ENCODE measurements at places on chromosomes 12 and 14.

- no peak for DNase-seq
These were observed 154.9 kb downstream of the RASSF9 start for GRCh38 chr12:85681333-85681732.

- no peak for DNase-seq
These were observed 553.7 kb downstream of the FLRT2 start for GRCh38 chr14:86083616-86084015.

DNA sequence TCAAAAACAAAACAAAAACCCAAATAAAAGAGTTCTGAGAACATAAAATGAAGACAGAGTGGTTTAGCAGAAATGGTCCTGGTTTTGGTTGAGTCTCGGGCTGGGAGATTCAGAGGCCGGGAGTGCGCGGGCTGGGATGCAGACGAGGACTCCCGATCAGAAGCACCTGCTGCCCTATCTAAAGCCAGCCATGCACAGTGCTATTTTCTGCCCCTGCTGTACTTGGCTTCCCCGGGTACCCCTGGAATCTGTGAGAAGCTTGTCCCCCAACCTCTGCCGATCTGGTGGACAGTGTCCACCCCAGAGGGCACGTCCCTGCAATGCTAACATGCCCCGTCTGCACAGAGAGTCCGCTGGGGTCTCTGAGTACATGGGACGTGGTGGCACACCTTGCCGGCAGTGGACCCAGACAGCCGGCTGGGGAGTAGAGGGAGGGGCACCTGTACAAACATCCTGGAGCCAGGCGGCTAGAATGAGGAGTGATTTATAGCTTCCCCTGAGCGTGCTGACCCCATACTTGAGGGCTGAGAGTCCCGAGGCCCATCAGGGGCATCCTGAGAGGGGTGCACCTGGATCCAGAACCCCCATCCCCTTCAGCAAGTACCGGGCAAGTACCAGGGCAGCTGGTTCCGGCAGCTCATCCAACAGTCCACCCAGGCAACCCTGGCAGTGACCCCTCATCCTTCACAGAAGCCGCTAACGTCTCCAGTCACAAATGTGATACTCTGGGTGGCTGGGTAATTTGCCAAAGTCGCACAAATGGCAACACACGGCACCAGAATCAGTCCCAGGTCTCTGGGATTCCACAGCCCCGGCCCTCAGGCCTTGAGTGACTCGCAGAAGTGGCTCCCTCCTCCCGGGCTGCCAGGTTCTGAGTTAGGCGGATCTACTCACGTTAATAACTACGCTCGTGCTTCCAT lies 37.1 kb downstream of the CHGA start:
- DNase-seq, result no peak

DNA sequence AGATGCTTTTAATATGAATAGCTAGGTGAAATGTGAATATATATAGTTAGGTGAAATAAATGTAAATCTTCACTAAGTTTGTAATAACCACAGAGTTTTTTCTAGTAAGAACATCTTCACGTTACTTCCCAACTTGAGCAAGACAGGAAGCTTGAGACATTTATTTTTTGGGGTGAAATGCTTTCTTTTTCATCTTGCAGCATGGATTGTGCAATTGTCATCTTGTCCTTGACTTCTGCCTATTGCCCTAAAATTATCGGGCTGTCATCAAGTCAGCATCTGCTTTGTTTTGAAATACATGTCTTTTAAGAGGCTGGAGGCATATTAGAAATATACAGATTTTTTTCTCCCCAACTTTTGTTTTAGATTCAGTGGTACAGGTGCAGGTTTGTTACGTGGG lies 433.9 kb downstream of the PCNX1 start:
- no peak for DNase-seq

DNA sequence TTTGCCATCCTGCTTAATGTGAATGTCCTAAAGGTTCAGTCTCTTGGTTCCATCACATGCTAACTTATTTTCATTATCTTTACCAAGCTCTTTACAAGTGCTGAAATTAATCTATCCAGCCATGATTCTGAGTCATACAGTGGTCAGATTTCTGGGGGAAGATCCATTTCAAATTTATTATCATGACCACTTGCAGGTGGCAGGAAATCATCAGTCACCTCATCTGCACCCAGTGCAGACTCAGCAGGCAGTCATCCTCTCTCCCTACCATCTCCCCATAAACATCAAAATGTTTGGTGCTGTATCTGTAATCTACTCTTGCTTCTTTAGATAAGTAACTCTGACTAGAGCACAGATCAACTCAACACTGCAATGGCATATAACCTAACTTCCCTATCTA lies 23.5 kb downstream of the ATG14 start:
- DNase-seq, result no peak

DNA sequence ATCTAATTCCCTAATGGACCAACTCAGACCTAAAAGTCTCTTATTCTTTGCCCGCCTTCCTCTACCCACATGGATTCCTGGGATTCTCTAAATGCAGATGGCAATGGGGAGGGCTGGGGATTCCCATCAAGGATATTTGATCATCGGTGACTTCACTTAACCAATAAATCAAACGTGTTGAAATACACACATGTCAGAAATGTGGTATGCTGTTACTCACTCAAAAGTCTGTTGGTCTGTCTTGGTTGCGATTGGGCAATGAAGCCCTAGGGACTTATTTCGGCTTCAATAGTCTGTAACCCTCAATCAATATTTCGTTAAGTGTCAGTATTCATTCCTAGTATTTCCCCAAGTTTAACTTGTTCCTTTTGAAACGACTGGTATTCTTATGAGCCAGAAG lies 117.2 kb upstream of the DIO3 start:
- no peak for DNase-seq

DNA sequence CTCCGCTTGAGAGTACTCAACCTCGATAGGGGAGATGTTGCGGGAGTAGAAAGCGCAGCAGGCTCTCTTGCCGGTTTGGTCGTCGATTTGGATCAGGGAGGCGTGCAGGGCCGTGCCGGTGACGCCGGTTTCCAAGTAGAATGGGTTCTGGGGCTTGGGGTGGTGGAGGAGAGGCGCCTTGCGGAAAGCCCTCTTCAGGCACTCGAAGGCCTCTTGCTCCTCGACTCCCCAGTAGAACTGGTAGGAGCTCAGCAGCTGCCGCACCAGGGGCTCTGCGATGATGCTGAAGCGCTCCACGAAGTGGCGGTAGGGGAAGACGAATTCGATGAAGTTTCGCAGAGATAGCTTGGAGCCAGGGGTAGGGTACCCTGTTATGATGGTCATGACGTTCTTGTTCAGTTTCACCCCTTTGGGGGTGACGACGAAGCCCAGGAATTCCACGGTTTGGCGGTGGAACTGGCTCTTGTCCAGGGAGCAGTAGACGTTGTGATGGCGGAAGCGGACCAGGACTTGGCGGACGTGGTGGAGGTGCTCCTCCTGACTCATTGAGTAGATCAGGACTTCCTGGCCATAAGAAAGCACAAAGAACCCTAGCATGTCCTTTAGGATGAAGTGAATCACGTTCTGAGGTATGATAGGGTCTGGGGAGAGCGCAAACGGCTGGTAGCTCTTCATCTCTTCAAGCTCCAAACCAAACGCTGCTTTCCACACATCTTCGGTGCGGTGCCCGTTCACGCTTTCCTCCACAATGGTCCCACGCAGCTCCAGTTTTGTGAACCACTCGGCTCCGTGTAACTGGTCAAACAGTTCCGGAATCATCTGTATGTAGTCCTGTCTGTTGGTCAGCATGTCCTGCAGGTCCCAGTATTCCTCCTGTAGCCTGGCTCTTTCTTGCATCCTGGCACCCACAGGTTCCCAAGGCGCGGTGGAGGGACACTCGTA lies 21.2 kb downstream of the RTL1 start:
- DNase-seq, result no peak

DNA sequence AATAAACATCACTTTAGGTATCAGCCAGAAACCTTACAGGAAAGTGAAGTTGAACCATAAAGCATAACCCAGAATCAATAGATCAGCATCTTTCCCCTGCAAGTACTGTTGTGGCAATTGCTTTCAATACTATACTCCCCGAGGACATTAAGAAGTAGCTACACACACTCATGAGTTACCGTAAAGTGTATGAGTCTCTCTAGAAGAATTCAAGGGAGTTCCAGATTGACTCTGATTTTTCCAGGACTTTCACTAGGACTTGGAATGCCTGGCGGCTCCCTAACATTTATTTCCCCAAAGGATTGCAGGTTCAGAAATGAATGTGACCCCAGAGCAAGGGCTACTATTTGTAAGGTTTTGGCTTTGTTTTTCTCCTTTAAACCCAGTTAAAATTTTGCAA lies 465.4 kb upstream of the MDGA2 start:
- DNase-seq, result no peak

GRCh38 chr12:129540249-129540648 lies 363.6 kb downstream of the TMEM132D start:
- no peak for DNase-seq

DNA sequence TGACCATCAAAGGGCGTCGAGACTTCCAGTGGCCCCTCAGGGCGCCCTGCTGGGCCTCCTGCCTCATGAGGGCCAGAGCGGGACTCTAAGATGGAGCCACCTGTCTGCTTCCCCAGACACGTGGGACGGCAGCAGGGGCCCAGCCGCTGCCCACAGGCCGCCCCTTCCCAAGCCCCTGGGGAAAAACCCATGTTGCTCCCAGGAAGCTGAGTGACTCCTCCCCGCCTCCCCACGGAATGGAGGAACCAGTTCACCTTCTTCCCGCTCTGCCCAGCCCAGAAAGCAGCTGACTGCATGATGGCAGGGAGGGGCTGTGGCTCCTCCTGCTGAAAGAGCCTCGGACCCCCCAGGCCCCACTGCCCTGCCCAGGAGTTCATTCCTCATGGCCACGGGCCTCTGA lies 14.9 kb downstream of the RAB35 start:
- DNase-seq, result no peak

GRCh38 chr12:47900131-47901062 lies 4.4 kb downstream of the VDR start:
- no peak for DNase-seq

DNA sequence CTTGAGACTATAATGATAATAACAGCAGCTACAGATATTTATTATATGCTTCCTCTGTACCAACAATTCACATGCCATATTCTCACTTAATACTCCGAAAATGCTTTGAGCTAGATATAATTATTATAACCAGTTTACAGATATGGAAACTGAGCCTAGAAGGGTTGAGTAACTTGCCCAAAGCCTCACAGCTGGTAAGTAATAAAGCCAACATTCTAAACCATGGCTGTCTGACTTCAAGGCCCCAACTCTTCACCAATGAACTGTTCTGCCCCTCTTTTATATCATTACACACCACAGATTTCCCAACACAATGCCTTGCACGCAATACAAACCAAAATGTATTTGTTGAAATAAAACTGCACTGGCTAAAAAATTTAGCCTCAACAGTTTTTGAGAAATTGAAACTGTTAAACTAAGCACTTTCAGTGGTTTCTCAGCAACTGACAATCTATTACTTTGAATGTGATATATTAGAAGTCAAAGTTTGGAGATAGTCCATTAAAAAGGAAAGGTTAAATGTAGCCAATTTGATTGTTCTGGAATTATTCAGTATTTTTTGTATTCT lies 222.5 kb upstream of the ARHGAP5 start:
- no peak for DNase-seq

- no peak for DNase-seq
These were observed 34.5 kb upstream of the VRK1 start for GRCh38 chr14:96762650-96763049.

GRCh38 chr14:69612783-69613130 lies 1.4 kb downstream of the SUSD6 start:
- no peak for DNase-seq

DNA sequence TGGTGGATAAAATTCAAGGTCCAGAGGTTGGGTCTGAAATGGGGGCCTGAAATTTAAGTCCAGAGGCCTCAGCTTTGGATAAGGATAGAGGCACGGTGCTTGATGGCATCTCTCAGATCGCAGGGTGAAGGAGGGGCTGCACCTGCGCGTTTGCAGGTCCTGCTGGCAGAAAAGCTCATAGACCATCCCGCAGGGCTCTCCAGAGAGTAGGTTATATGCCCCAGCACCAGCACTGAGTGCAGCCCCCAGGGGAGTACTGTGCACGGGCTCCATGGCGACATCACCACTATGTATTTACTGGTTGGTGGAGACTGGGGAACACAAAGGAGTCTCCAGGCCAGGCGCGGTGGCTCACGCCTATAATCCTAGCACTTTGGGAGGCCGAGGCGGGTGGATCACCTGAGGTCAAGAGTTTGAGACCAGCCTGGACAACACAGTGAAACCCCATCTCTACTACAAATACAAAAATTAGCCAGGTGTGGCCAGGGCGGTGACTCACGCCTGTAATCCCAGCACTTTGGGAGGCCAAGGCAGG lies 4.3 kb upstream of the CD63 start:
- no peak for DNase-seq

GRCh38 chr14:86013641-86014040 lies 483.7 kb downstream of the FLRT2 start:
- DNase-seq, result no peak

GRCh38 chr12:131783915-131784541 lies 44.2 kb upstream of the MMP17 start:
- no peak for DNase-seq

DNA sequence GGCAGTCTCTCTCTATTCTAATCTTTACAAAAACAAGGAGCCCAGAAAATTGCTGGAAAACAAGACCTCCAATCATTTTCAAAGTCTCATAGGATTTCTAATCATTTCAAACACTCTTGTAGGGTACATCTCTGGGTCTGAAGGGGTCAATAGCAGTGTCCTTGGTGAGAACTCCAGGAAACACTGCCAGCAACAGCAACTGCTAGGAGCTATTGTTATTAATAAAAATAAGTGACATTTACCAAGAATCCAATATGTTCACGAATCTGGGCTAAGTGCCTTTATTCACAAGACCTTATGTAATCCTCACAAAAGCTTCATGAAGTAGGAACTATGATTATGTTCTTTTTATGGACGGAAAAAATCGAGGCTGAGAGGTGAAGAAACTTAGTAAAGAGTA lies 72.8 kb downstream of the TTC7B start:
- no peak for DNase-seq

DNA sequence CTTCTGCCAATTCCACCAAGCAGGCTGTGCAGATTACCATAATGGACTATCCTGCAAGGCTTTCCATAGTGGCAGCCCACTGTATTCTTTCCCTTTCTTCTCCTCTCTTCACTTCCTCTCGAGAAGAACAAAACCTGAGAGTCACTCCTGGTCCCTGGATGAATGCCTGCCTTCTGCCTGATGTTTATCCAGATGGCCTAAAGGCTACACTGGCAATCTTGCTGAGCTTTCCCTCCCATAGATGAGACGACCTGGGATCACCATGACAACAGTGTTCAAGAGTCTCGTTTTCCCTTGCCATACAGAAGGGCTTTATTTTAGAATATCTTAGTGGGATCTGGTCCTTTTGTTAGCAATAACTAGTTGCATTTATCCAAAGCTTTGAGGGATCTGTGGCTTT lies 142.3 kb downstream of the RTN1 start:
- DNase-seq, result no peak

- DNase-seq, result no peak
These were observed 17.6 kb downstream of the CLEC14A start for GRCh38 chr14:38238332-38238731.

GRCh38 chr14:26517771-26518170 lies 80.1 kb downstream of the NOVA1 start:
- DNase-seq, result no peak

All from activated CD4-positive, alpha-beta T cell treated with anti-CD3 and anti-CD28 coated beads for 1 hour (primary cell).